Fibroblast of lung (primary cell): ENCODE measurements at places on chromosomes 11 and 22. TPM values are rescaled to one million over a fixed set of nuclear protein-coding genes. Genes with fewer than 3 reads are reported as not detected.
A peak's percentile ranks its signal among the peaks of the same experiment; 100 is the strongest.

Gene PPP1CA
- total RNA-seq = 90.7 and 104 TPM in 2 replicates

Gene HTR3A
- not detected in 2 replicates for total RNA-seq

Gene FAM111B
- 0.26 and 0.33 TPM in 2 replicates for total RNA-seq

Gene PANX2
- under 0.01 and 0.17 TPM in 2 replicates for total RNA-seq

DNA sequence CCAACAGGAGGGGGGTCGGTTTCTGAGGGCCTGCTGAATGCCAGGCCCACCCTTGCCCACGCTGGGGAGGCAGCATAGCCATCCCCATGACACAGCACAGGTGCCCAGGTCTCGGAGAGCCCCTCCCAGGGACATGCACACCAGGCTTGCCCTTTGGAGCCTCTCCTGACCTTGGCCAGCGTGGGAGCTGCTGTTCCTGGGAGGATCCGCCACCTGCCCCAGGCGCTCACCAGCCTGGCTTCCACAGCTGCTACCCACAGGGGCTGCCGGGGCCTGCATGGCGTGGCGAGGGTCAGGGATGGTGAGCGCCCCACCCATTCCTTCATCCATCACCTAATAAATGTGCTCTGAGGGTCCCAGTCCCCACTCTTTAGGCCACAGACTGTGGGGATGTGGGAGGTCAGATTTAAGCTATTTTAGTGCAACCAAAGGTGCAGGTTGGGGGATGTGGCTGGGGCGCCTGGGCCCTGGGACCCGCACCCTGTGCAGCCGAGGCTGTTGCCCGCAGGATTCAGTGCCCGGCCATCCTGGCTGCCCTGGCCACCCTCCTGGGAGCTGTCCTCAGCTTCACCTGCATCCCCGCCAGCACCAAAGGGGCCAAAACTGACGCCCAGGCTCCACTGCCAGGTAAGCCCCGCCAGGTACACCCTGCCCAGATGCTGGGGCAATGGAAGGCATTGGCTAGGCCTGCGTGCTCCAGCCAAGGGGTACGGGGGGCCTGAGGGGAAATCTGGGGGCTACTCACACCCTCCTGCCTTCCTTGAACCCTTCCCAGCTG is 12.9 kb downstream of the PHLDA2 start:
- DNase-seq = no peak
- H3K36me3 ChIP-seq = no peaks in the 10 kb centered on the region
- H3K27me3 ChIP-seq = no peaks in the 10 kb centered on the region
- no peak overlapping the region for H3K4me3 ChIP-seq

DNA sequence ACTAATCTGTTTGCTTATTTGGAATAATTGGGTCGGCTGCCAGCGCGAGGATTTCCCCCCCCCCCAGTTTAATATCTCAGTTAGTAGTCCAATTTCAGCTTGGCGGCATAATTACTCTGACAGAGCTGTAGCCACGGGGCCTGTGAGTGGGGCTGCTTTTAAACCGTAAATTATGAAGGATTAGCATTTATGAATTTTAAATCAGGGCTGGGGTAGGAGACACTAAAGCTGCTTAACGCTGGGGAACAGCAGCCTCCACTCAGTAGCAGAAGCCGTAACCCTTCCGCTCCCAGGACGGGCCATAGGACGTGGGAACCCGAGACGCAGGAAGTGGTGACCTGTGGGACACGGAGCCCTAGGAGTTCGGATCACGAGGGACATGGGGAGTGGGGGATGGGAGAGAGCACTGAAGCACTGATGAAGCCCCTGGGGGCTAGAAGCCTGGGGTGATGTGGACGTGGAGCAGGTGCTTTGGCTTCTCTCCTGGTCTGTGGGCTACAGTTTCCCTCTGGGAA is 66.2 kb upstream of the LMO1 start:
- H3K27ac ChIP-seq = no peak overlapping the region
- H3K4me1 ChIP-seq = peaks cover 5% of the 10 kb centered on the region
- no peaks in the 10 kb centered on the region for H3K27me3 ChIP-seq
- H3K4me3 ChIP-seq = no peak overlapping the region
- DNase-seq = no peak

GRCh38 chr11:119754199-119754598 is 25.2 kb upstream of the NECTIN1 start:
- DNase-seq = peak; percentile 78
- no peak overlapping the region for H3K27ac ChIP-seq
- H3K36me3 ChIP-seq = no peaks in the 10 kb centered on the region
- H3K27me3 ChIP-seq = peaks cover 6% of the 10 kb centered on the region
- no peaks in the 10 kb centered on the region for H3K4me1 ChIP-seq

GRCh38 chr11:46133119-46133518 is 11.9 kb upstream of the PHF21A start:
- H3K27me3 ChIP-seq = peaks cover 3% of the 10 kb centered on the region
- H3K36me3 ChIP-seq = no peaks in the 10 kb centered on the region
- H3K4me1 ChIP-seq = no peaks in the 10 kb centered on the region
- no peak overlapping the region for H3K4me3 ChIP-seq
- DNase-seq = no peak

- H3K27me3 ChIP-seq = no peaks in the 10 kb centered on the region
- peaks cover 4% of the 10 kb centered on the region for H3K36me3 ChIP-seq
- no peak overlapping the region for H3K27ac ChIP-seq
- H3K4me3 ChIP-seq = no peak overlapping the region
Observed at GRCh38 chr22:41943661-41944209, 3.2 kb downstream of the CENPM start.

DNA sequence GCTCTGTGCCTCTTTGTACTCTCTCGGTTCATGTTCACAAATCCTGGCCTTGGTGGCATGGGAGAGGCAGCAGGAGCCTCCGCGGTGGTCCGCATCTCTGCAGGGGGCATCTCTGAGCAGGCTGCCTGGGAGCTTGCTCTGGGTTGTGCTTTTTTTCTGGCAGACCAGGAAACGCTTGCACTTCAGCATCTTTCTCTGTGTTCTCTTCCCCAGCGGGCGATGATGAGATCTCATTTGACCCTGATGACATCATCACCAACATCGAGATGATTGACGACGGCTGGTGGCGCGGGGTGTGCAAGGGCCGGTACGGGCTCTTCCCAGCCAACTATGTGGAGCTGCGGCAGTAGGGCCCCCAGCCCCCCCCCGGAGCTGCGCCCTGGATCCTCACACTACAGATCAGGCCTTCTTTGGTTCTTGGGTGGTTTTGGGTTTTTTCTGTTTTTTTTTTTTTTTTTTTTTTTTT is 36.5 kb downstream of the CTTN start:
- H3K27me3 ChIP-seq = no peaks in the 10 kb centered on the region
- no peaks in the 10 kb centered on the region for H3K4me1 ChIP-seq
- no peak overlapping the region for H3K4me3 ChIP-seq
- DNase-seq = no peak
- peaks cover 52% of the 10 kb centered on the region for H3K36me3 ChIP-seq
- H3K27ac ChIP-seq = no peak overlapping the region

DNA sequence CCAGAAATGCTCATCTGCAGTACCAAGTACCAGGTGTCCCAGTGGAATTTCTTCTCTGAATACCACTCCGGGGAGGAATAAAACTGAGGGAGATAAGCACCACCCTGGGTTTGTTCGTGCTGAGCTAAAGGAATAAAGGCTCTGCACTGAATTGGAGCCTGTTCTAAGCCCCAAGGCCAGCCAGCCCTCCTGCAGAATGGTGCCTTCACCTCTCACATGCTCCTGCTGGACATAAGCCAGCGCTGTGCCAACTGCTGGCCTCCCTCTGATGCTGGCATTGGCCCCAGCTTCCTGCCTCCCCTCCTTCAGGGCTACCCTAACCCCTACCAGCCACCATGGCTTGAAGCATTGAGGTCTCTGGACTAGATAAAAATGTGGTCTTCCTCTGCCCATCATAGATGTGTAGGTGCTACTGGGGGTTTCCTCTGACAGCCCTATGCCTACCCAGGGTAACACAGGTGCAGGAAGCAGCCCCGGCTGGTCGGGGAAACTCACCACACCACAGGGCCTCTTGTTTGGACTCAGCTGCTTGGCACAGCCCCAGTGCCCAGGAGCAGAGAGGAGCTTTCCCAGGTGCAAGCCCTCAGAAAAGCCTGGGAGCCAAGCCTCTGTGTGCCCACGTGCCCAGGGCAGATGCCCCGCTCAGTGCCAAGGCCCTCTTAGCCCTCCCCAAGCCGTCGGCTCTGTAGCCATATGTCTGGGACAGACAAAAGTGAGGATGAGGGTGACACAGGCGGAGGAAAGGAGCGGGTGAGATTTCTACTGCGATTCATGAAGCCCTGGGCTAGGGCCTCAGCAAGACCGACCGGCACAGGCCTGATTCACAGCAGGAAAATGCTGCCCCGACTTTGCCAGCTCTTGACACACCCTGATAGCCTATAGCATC is 34.1 kb upstream of the JAM3 start:
- no peak overlapping the region for H3K4me3 ChIP-seq
- no peak overlapping the region for H3K27ac ChIP-seq

DNA sequence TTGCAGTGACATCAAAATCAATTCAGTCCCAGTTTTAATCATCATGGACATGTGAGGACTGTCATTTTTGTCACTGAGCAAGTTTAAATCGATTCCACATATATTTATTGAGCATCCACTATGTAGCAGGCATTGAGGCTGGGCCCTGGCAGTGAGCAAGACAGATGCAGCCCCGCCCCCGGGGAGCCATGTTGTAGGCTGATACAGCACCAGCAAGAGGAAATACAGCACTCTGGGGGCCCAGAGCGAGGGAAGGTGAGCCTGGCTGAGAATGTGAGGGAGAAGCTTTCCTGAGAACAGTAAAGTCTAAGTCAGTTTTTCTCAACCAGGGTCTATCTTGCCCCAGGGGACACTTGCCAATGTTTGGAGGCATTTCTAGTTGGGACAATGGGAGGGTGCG is 108.6 kb upstream of the ASPHD2 start:
- no peaks in the 10 kb centered on the region for H3K36me3 ChIP-seq
- H3K27me3 ChIP-seq = no peaks in the 10 kb centered on the region
- H3K27ac ChIP-seq = no peak overlapping the region
- no peak overlapping the region for H3K4me3 ChIP-seq
- H3K4me1 ChIP-seq = peaks cover 2% of the 10 kb centered on the region

GRCh38 chr22:50186761-50187523 is 1.2 kb downstream of the TRABD start:
- H3K4me1 ChIP-seq = peaks cover 17% of the 10 kb centered on the region
- H3K36me3 ChIP-seq = peaks cover 5% of the 10 kb centered on the region
- H3K27me3 ChIP-seq = no peaks in the 10 kb centered on the region
- DNase-seq = peak; percentile 19
- H3K4me3 ChIP-seq = peak overlapping the region; percentile 65
- no peak overlapping the region for H3K27ac ChIP-seq

DNA sequence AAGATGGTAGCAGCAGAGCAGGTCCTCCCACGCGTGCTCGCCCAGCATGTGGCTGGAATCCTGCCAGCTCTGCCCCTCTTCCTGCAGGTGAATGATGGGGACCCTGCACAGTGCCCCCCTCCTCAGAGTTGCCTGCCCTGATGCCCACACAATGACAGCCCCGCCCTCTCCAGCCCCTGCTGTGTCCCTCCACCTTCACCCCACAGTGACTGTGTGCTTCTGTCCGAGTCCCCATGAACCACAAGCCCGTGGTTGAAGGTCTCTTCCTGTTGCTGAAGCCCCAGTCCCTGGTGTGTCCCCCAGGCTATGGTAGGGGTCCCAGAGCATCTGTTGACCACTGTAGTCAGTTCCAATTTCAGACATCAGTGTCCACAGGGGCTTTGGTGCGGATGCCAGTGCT is 71.0 kb downstream of the BRD1 start:
- no peaks in the 10 kb centered on the region for H3K36me3 ChIP-seq
- no peak for DNase-seq
- no peaks in the 10 kb centered on the region for H3K27me3 ChIP-seq
- H3K4me3 ChIP-seq = no peak overlapping the region

DNA sequence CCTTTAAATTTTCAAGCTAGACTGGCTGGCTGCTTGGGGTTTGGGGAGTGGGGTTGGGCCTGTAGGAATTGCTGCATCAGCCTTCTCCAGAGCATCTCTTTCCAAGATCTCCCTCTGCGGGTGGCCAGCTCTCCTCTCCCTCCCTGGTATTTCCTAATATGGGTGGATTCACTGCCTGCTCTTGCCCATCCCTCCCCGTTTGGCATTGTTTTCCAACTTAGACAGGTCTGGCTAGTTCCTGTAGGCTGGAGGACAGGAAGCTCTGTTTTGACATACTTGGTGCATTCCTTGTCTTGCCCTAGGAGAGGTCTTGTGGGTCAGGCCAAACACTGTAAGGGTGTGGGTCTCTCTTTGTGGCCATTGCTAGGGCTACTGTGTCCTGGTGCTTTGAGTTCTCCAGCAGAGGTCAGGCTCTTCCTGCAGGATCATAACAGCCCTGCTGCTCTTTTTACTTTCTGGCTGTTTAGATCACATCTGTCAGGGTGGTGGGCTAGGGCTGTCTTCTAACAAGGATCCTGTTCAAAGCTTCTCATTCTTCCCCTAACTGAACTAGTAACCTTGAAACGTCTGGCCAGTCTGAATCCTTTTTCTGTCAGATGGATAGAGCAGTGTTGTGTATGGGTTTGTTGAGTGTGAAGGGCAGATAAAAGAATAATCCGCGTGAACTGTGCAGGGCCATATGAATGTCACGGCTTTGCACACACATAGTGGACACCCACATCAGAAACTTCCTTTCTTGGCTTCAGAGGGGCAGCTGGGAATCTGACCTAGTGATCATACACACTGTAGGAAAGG is 18.3 kb upstream of the MICALL1 start:
- peaks cover 12% of the 10 kb centered on the region for H3K4me1 ChIP-seq
- no peaks in the 10 kb centered on the region for H3K27me3 ChIP-seq
- peak; percentile 82 for DNase-seq
- no peak overlapping the region for H3K4me3 ChIP-seq
- H3K36me3 ChIP-seq = peaks cover 8% of the 10 kb centered on the region
